ENCODE measurements at places on chromosomes 2 and 18.

- DNase-seq: no peak
Observed at GRCh38 chr2:193907561-193907960, 1712.8 kb upstream of the TMEFF2 start.

GRCh38 chr2:135551356-135551755, 20.1 kb downstream of the R3HDM1 start:
- no peak for DNase-seq

DNA sequence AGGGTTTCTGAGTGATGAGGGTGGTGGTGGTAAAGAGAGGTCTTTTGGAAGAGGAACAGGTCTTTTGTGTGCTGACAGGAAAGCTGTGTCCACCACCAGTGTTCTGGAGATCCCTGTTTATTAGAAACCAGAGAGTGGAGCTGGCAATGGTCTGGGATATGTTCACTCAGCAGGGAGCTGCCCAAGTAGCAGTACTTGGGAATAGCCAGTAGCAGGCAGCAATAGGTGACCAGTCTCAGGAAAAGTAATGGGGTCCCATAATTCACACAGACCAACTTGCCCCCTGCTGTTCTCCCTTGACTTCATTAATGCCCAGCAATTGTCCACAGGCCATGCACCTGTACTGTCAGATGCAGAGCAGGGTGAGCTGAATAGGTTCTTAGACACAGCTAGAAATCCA, 1.8 kb downstream of the TSPYL6 start:
- DNase-seq: no peak

DNA sequence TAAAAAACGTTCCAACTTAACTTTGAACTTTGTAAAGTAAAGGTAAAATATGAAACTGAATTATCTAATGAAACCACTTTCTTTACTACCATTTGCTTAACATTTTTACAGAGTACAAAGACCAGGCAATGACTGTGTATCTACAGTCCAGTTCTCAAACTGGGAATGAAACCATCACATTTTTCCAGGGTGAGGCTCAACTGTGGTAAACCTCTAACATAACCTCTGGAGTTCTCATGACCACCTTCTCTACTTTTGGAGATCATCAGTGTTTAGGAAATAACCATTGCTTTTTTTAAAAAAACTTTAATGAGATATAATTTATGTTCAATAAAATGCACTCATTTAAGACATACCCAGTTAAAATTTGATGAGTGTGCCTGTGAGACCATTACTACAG, 223.5 kb downstream of the RNF152 start:
- no peak for DNase-seq

DNA sequence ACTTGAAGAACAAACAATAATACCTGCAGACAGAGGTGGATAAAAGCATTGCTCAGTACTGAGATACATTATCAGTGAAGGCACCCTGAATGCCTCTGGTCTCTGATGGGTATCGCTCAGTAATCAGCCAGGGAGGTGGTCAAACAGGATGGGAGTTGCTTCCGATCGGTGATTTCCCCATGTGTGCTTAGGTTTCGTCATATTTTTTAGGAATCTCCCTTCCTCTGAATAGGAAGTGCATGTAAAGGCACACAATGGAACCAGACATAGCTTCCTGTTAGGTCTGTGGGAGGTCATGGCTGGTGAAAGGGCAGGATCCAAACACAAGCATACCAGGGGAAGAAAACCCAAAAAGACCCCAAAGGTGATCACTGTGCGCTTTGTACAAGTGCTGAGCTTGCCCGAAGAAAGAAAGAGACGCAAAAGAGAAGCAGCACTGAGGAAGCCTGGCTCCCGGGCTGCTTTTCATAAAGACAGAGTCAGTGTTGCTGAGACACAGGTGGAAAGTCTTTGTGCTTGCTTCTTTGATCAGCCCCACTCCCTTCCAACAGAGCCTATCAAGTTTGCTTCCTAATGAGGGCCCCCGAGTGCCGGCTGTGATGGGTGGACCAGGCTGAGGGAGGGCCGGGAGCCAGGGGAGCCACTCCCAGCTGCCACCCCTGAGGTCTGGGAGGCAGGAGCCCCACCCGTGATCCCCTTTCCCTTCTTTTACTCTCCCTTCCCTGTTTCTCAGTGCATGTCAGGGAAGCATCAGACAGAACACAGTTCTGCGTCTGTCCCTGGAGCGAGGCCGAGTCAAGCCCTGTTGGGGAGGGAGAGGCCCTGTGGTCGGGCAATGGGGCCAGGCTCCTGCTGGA, 138.2 kb downstream of the SH3RF3 start:
- DNase-seq: no peak

DNA sequence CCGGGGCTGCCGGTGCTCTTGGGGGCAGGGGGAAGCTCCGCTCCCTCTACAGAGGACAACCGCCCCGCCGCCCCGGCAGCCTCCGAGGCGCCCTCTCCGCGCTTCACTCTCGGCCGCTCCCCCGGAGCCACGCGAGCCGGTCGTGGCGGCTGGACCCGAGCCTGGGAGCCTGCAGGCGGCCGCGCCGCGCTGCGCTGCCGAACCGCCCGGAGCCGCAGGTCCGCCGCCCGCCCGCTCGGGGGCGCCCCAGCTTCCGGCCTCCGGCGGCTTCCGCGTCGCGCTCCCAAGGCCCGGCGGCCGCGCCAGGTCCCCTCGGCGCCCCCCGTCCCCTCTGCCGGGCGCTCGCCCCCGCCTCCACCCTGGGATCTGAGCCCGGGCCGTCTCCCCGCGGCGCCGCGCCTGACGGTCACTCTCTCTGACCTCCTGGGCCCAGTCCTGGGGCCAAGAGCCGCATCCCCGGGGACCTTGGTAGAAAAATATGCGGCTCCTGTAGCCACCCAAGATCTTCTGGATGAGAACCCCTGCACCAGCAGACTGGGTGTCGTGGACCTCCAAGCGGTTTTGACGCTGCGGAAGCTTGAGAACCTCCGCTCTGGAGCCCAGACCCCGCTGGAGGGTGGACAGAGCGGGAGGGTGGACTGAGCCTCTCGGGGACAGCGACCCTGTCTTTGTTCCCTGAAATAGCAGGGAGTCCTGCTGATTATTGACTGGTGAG, 44.3 kb downstream of the SERTAD2 start:
- peak; percentile 59 for DNase-seq

GRCh38 chr2:60540074-60540473, 13.4 kb downstream of the BCL11A start:
- DNase-seq: no peak

DNA sequence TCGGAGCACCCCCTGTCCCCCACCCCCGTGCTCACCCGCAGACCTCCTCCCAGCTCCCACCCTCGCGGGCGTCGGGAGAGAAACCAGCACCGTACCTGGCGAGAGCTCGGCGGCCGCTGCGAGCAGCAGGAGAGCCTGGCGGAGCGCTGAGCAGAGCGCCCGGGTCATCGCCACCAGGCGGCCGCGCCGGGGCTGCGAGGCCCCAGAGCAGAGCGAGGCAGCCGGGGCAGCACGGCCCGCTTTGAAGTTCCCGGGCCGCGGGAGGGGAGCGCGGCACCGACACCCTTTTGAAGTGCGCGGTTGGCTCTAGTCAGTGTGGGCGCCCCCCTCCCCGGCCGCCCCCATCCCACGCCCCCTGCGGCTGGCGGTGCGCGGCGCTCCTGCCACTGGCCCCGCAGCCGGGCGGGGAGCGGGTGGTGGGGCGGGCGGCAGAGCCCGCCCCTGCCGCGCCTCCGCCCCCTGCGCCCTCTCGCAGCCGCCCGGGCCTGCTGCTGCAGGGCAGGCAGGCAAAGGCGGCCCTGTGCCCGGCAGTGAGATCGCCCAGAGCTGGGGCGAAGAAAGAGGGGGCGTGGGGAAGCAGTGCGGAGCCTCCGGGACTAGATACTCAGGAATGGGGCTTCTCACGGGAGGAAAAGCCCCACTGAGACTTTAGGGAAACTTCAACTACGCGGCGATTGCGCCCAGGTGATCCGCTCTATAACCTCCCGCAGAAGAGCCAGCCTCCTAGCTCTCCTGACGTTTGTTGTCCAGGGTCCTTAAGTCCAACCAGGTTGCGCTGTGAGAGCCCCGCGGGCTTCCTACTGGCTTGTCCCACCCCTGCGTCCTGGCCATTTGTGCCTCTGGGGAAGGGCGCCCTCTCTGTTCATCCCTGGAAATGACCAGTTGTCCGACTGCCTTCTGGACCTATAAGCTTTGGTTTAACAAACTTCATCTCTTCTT, at the start of gene ACVR1C:
Gene ACVR1C, minus strand, starts transcription at position 388 of the 939 bp plus-strand sequence. Its CDS starts 220 bp downstream, at position 168.
- peak; percentile 54 for DNase-seq

Data from stimulated activated CD4-positive, alpha-beta T cell treated with anti-CD3 and anti-CD28 coated beads, Interleukin-12 subunit alpha, Interleukin-12 subunit beta, amount 100 ng/mL, for 48 hours (primary cell).